ENCODE measurements at places on chromosomes 3 and 15.

GRCh38 chr3:50359760-50360110 is 414 bp upstream of the TMEM115 start:
- no peak for DNase-seq

DNA sequence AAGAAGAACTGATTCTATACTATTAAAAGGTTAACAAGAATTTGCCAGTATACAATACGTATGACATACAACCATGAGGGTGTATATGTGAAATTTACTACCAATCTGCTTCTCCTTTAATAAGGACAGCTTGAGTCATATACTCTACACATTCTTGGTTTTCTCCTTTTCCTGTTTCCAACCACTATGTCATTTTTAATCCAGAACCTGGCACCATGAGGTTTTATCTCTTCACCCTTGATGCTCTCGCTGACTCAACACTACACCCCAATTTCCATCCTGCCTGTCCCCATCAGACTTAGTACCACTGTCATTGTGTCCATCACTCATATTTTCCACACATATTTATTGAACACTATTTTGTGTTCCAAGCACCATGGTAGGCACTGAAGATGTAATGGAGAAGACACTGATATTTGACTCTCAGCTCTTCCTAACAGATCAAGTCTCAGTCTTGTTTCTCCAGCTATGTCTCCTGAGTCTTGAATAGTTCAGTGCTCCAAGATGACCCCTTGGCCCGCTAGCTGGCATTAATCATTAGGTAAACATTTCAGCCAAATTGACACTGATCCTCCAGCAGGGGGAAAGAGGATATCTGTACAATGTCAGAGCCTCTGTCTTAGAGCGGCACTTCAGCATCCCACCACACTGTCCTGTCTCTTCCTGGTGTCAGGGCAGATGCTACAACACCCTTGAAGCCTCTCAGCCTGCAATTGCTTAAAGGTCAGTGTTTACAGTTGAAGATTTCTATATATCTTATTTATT is 11.2 kb upstream of the COL8A1 start:
- DNase-seq: no peak

DNA sequence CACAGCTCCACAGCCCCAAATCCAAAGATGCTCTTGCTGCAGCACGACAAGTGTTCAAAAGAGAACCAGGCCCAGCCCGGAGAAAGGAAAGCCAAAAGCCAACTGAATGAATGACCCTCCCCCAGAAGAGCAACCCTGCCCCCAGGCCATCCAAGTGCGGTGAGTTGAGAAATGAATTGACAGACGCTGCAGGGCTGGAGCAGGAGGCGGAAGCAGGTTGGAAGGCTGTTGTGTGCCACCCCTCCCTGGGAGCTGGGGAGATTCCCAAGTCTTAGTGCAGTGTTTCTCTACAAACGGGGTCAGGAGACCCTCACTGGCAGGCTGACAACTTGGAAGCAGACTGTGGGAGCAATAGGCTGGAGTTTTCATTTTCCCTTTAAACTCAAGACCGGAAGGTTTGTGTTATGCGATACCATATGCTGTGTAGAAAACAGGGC is 3.5 kb upstream of the SPTBN5 start:
- no peak for DNase-seq

DNA sequence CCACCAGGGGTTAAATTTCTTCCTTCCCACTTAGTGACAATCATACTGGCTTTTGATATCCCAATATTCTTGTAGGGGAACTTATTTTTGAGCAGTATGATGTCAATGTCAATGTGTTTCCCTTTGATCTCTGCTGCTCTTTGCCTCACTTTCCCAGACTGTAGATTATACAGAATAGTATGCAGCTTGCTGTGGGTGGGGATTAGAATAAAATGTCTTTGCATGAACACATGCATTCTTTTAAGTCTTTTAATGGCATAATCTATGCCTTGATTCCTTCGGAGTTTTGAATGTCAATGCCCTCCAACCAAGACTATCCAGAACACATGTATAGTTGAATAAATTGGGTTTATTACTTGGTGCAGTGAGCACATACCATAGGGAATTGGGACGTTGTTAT is 125.5 kb downstream of the IL20RB start:
- no peak for DNase-seq

DNA sequence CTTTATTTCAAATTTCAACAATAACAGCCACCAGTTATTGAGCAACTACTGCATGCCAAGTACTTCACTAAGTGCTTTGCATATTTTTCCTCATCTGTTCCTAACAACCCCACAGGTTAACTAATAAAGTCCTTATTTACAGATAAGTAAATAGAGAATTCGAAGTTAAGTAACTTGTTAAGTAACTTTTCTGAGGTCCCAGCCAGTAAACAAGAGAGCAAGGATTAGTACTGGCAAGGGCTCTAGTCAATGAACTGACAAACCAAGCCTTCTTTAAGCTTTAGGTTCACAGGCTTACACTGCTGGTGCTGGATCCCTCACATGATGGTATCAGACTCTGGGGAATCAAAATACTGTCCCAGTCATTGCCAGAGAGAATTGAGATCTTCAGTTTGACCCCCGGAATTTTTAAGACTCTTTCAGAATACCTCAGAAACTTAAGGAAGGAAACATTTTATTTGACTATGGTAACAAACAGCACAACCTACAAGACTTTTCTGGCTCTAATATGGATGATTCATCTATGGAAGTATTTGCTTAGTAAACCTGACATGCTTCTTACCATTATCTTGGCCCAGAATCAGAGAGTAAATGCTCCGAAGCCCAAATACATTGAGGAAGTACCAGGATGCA is 16.5 kb downstream of the EMC3 start:
- DNase-seq: no peak

- no peak for DNase-seq
These were observed 222.3 kb upstream of the CMC1 start for GRCh38 chr3:28018925-28019718.

DNA sequence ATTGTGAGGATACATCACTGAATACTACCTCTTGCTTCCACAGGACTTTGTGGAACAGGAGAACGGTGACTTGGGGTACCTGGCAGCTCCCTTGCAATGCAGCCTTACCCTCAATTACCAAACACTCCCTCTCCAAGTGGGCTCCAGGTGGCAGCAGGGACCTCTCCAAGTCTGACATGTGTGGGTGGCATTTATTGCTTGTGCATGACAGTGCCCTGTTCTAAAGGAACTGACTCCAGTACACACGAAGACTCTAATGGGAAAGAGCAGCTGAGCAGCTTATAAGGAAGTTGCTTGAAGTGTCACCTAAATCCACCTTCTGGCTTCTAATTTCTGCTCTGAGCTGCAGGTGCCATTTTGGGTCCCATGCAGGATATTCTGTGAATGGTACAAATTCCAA is 174.1 kb upstream of the SLCO3A1 start:
- no peak for DNase-seq

GRCh38 chr3:36417237-36417636 is 36.9 kb downstream of the STAC start:
- DNase-seq: no peak

GRCh38 chr15:55586808-55587207 is 1.3 kb downstream of the PYGO1 start:
- no peak for DNase-seq

- DNase-seq: no peak
These were observed 194.2 kb upstream of the CNTN3 start for GRCh38 chr3:74808506-74809275.

DNA sequence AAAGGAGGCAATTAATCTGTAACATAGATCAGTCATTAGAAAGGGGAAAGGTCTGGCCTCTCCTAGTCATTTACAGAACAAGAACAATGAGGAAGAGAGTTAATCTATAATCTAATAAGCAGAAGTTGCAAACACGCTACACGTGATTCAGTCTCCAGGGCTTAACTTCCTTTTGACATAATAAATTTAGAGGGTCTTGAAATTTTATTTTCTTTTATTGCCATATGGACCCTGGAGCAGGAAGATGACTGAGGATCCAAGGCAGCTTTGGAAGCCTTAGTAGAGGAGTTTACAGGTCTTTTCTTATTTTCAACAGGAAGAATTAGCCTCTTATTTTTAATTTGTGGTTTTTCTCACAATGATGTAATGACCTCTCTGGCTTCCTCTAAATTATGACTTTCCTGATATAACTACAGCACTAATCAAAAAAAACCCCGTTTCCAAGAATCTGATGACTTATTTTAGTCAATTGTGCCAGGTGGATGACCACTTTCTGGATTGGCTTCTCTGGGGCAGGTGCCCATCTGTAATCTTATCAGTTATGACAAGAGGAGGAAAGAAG is 32.2 kb downstream of the ADGRG7 start:
- DNase-seq: no peak

- DNase-seq: no peak
These were observed 70.3 kb upstream of the PRICKLE2 start for GRCh38 chr3:64295594-64295993.

GRCh38 chr3:147472846-147473245 is 63.7 kb downstream of the ZIC1 start:
- no peak for DNase-seq

- no peak for DNase-seq
These were observed 6.1 kb downstream of the MST1 start for GRCh38 chr3:49683162-49683561.

DNA sequence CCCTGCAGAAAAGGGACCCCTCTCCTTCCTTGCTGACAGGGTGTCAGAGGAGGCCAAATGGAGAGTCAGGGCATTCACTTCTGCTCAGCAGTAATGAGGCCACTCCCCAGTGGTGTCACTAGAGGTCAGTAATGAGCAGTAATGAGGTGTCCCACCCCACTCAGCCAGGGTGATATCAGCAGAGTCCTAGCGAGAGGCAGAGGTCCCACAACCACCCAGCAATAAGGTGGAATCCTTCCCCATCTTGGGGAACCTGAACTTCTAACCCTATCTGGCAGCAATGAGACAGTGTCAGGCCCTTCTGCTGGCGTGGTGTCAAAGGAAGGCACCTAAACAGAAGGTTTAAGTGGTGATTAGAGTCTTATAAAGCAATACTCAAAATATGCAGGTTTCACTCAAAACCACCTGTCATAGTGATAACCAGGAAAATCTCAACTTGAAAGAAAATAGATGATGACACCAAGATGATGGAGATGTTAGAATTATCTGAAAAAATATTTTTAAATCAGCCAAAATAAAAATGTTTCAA is 12.9 kb downstream of the OCA2 start:
- DNase-seq: peak; percentile 49

- no peak for DNase-seq
These were observed 9.6 kb upstream of the CLDN16 start for GRCh38 chr3:190378240-190378891.
